ENCODE measurements at places on chromosomes 12 and 14.
A peak's percentile ranks its signal among the peaks of the same experiment; 100 is the strongest.

GRCh38 chr12:123142518-123142840 lies 8.4 kb downstream of the PITPNM2 start:
- no peak for DNase-seq

DNA sequence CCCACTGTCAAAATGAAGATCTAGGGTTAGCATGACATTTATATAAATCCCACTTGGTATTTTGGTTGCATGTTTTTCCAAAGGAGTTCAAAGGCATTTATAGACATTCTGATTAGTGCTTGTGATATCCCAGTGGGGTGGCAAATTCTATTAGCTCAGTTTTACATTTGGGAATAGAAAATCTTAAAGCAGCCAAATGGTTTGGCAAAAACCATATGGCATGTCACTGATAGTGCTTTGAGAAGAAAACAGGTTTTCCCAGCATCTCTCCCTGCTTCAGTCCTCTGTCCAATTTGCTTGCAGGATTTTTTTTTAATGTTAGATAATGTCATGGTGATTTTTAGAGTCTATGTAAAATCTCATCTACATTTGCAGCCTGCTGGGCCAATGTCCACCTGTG lies 225.1 kb upstream of the DIO3 start:
- no peak for DNase-seq

- DNase-seq = peak; percentile 32
Measured at GRCh38 chr12:106112145-106112821, 26.5 kb downstream of the NUAK1 start.

DNA sequence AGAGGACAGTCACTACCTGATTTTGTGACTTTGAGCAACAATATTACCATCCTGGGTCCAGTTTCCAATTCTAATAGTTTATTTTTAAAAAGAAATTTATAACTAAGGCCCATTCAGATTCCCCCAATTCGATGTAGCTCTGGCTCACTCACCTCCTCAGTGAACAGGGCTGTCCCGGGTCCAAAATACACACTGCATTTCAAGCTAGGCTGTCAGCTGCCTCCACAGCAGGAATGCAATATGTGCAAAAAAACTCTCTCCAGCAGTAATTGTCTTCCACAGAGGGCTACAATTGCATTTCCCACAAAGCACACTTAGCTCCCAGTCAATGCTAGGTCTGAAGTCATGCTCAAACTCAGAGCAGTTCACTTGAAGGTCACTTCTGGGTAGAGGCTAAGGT lies 39.3 kb upstream of the ZNF641 start:
- no peak for DNase-seq

GRCh38 chr12:7991535-7991934 lies 41.0 kb upstream of the FOXJ2 start:
- no peak for DNase-seq

GRCh38 chr12:6644257-6644596 lies 3.0 kb downstream of the ACRBP start:
- no peak for DNase-seq
